ENCODE measurements at places on chromosomes 16 and 17.

DNA sequence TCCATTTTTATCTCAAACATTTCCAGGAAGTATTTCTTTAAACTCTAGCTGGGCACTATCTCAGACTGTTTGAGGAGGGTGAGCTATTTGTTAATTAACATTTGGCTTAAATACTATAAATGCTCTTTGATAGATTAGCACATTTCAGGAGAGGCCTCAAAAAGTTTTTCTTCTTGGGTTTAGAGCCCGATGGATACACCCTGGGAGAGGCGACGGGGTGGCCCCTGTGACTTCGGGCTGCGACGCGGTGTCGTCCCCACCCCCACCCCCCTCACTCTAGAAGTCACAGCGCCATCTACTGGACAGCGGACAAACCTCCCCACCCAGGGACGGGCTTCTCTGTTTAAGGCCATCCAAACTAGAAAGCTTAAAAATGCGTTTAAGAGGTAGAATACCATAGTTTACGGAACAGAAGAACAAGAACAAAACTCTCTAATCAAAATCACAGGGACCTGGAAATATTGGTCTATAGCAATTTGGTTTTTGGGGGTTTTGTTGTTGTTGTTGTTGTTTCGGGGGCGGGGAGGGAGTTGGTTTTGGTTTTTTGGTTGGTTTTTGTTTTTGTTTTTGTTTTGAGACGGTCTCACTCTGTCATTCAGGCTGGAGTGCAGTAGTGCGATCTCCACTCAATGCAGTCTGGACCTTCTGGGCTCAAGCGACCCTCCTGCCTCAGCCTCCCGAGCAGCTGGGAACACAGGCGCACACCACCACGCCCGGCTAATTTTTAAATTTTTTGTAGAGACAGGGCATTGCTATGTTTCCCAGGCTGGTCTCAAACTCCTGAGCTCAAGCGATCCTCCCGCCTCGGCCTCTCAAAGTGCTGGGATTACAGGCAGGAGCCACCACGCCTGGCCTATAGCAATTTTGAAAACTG lies 254.4 kb downstream of the C16orf95 start:
- peak; percentile 86 for DNase-seq

GRCh38 chr17:71446645-71447437 lies 674.0 kb upstream of the SOX9 start:
- DNase-seq: no peak

- no peak for DNase-seq
Observed at GRCh38 chr16:50778284-50779163, 36.6 kb downstream of the CYLD start.

GRCh38 chr16:57471852-57472664 lies 9.6 kb downstream of the POLR2C start:
- no peak for DNase-seq

DNA sequence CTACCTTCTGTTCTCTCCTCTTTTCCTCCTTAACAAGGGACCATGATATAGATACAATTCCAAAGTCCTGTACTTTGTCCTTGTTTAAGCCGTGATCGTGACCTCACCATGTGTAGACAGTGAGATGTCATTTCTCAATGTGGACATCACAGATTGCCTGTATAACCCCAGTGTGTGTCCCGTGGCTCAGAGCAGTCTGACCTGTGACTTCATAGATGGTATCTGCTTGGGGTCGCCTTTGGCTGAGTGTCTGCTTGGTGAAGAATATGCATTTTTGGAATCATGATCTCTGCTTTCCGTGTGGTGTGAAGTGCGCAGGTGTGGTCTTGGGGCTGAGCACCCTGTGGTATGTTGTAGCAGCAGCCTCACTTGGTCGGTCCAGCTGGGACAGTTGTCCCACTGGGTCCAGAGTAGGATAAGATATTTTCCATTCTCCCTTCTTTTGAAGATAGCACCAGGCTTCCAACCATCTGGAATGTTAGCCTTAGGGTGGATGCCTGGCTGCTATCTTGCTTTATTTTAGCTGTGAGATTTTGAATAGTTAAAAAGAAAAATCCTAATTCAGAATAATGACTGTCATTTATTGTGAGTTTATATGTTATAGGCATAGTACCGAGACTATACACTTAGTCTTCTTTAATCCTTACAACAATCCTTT lies 13.4 kb downstream of the MSI2 start:
- DNase-seq: no peak

GRCh38 chr16:49376206-49376605 lies 2.6 kb downstream of the C16orf78 start:
- no peak for DNase-seq

DNA sequence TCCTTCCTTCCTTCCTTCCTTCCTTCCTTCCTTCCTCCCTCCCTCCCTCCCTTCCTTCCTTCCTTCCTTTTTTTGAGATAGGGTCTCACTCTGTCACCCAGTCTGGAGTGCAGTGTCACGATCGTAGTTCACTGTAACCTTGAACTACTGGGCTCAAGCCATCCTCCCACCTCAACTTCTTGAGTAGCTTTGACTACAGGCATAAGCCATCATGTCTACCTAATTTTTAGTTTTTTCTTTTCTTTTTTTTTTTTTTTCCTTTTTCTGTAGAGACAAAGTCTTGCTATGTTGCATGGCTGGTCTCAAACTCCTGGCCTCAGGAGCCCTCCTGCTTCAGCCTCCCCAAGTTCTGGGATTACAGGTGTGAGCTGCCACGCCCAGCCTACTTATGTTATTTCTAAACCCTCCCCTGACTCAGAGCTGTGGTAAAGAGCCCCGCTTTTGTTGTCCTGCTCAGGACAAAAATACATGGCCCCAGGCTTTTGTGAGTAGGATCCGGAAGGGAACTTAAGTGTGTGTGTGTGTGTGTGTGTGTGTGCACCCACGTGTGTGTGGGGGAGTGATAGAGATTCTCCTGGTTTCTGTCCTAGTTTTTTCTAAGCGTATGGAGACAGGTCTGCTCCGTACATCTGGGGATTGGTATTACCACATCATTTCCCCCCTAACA lies 67.1 kb downstream of the PRKCB start:
- DNase-seq: no peak
